CD4-positive, alpha-beta T cell treated with Interleukin-4 for 1 hour (primary cell): ENCODE measurements at places on chromosomes 7 and 10.

DNA sequence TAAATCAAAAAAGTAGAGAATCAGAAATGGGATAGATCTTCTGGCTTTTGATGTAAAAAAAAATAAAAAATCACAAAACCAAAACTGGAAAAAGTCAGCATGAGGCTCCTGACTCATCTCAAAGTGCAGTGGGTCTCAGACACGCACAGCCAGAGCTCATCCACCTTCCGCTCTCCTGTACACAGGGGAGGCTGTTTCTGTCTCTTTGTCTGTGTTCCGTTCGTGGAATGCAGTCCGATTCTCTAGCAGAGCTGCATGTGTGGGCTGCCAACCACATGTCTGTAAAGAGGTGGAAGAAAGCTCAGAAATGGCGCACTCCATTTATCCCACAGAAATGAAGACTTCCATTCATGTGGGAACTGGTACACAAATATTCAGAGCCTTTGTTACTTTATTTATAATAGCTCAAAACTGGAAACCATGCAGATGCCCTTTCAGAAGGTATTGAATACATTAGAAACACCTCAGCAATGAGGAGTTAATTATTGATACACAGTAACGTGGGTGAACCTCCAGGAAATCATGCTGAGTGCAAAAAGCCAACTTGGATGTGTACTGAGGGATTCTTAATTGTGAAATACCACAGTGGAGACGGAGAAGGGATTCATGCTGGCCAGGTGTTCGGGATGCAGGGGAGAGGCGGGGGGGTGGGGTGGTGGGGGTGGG is 123.3 kb downstream of the TRRAP start:
- no peak for DNase-seq

DNA sequence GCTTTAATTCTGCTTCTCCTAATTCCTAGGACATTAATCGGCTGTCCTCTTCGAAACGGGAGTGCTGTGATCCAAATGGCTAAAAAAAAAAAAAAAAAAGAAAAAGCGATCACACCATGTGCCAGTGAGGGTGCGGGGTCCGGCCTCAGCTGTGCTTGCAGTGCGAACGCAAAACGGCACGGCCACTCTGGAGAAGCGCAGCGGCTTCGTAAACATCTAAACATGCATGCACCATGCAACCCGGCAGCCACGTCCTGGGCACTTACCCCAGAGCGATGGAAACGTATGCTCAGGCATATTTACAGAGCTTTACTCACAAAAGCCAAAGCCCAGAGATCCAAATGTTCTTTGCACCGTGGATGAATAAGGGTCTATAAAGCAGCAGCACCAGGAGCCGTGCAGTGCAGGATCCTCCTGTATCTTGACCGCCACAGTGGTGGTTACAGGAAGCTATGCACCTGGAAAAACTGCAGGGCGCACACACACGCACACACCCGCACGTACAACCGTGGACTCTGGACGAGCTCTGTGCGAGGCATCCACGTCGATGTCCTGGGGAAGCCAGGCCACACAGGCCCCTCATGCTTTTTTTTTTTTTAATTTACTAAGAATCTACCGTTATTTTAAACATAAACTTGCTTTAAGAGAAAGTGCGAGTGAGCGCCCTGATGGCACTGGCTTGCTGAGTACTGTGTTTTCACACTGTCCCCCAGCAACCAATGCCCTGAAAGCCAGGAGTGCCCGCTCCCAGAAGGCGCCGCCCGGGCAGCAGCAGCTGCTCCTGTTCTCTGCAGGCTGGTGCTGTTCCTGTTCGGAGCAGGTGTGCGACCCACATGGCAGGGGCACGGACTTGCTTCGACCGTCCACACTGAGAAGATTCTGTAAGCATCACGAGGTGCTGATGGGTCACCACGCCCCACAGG is 25.0 kb downstream of the GPER1 start:
- DNase-seq: no peak

- DNase-seq: no peak
Measured at GRCh38 chr7:112630565-112630964, 149.8 kb downstream of the LSMEM1 start.

GRCh38 chr10:99630433-99630832 is 10.2 kb upstream of the SLC25A28 start:
- DNase-seq: peak; percentile 17

- DNase-seq: no peak
Measured at GRCh38 chr7:86668315-86668714, 24.6 kb downstream of the GRM3 start.

DNA sequence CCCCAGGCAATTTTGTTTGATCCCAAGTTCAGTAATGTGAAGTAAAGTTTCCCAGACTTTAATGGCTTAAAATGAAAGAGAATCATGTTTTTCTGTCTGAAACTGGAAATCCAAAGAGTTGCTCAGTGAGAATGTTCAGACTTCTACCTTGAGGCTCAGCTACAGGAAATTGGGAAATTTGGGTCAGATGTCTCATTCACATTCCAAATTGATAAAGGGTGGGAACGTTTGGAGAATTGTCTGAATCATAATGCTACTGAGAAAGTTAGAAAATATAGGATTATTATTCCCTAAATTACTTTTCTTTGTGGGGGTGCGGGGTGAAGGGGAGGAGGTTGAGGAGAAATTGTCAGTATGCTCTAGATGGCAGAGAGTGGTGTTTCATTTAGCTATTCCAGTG is 773.9 kb downstream of the LRMDA start:
- DNase-seq: no peak

- no peak for DNase-seq
Measured at GRCh38 chr10:103558911-103559310, 65.4 kb downstream of the NEURL1 start.

DNA sequence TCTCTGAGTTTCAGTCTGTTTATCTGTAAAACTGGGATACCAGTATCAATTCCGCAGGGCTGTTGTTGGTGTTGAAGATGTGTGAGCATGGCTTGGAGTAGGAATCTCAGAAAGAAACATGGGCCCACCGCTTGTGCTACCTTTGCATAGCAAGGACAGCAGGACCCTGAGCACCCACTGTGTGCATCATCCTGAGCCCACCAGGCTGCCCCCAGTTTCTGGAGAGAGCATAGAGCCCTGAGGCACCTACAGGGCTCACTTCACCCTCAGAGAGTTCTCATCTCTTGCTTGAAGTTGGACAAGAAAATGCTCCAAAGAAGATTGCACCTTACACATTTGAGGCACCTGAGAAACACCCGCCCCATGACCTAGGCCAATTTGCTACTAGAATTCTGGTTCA is 12.9 kb downstream of the PRLHR start:
- DNase-seq: no peak

DNA sequence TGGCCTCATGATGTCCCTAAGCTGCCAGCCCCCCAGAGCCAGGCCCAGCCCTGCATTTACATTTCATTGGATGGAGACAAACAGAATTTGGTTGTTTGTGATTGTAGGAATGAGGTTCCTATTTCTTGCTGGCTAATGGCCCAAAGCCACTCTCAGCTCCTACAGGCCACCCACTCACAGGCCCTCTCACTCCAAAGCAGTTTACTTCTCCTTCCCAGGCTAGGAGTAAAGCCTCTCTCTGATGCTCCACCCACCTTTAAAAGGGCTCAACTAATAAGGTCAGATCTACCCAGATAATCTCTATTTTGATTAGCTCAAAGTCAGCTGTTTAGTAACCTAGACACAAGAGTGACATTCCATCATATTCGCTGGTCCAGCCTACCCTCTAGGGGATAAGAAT is 11.2 kb upstream of the CUZD1 start:
- DNase-seq: no peak

GRCh38 chr7:111911166-111911961 is 294.8 kb downstream of the DOCK4 start:
- DNase-seq: no peak

DNA sequence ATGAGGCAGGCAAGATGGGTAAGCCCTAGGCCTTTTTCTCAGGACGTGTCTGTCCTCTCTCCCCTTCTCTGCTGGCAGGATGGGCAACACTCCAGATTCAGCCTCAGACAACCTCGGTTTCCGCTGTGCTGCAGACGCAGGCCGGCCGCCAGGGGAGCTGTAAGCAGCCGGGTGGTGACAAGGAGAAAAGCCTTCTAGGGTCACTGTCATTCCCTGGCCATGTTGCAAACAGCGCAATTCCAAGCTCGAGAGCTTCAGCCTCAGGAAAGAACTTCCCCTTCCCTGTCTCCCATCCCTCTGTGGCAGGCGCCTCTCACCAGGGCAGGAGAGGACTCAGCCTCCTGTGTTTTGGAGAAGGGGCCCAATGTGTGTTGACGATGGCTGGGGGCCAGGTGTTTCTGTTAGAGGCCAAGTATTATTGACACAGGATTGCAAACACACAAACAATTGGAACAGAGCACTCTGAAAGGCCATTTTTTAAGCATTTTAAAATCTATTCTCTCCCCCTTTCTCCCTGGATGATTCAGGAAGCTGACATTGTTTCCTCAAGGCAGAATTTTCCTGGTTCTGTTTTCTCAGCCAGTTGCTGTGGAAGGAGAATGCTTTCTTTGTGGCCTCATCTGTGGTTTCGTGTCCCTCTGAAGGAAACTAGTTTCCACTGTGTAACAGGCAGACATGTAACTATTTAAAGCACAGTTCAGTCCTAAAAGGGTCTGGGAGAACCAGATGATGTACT is 13.1 kb downstream of the PHKG1 start:
- no peak for DNase-seq

GRCh38 chr7:81297317-81297716 is 378.5 kb upstream of the SEMA3C start:
- no peak for DNase-seq

DNA sequence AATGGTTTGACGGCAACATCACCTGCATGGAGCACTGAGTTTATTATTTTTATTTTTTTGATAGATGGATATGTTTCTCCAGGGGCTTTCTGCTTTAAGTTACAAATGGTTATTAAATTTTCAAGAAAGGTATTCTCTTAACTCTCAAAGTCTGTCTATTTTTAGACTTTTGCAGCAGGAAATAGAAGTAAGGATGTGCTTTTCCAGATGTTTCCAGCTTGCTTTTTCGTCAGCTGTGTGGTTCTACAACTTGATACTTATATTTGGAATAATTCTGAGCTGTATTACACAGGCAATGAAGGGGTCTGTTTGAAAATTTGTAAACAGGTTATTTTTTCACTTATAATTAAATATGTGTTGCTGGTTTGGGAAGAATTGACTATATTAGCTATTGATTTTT is 69.0 kb downstream of the CACNB2 start:
- no peak for DNase-seq

GRCh38 chr7:107501593-107501992 is 31.7 kb downstream of the GPR22 start:
- no peak for DNase-seq

- no peak for DNase-seq
Measured at GRCh38 chr7:25398418-25398817, 170.1 kb upstream of the NPVF start.

GRCh38 chr7:37282093-37282444 is 166.6 kb downstream of the ELMO1 start:
- no peak for DNase-seq

DNA sequence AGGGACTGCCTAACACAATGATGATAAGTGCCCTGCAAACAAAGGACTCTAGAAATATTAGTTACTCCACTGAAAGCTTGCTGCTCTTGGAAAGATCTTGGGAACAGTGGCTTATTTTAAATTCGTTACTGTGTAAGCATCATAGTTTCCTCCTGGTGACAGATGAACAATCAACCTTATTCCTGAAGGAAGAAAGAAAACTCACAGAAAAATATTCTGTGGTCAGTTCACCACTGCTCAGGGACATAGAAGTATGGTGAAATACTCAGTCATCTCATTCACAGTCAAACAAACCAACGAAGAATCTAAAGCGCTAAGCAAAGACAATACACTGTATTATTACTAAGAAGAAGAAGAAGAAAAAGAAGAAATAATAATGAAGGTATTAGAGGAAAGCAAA is 27.8 kb downstream of the MKX start:
- no peak for DNase-seq

- DNase-seq: no peak
Measured at GRCh38 chr7:83517035-83517700, 131.8 kb downstream of the SEMA3E start.

DNA sequence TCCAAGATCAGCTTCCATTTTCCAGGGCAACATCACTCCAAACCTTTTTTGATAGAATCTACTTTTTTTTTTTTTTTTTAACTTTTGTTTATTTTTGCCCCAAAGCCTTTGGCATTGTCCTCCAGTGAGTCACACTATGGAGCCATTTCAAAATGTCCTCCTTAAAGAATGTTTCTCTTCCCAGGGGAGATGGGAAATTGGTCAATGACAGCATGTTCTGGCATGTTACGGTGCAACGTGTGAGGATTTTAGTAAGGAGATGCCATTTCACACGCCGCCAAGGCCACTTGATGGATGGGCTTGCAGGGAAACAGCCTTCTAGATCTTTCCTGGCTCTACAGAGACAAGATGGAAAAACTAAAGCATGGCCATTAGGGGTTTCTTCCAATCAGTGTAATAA is 30.7 kb upstream of the TRIL start:
- DNase-seq: no peak

GRCh38 chr7:1812509-1813393 is 142.7 kb downstream of the ELFN1 start:
- no peak for DNase-seq

DNA sequence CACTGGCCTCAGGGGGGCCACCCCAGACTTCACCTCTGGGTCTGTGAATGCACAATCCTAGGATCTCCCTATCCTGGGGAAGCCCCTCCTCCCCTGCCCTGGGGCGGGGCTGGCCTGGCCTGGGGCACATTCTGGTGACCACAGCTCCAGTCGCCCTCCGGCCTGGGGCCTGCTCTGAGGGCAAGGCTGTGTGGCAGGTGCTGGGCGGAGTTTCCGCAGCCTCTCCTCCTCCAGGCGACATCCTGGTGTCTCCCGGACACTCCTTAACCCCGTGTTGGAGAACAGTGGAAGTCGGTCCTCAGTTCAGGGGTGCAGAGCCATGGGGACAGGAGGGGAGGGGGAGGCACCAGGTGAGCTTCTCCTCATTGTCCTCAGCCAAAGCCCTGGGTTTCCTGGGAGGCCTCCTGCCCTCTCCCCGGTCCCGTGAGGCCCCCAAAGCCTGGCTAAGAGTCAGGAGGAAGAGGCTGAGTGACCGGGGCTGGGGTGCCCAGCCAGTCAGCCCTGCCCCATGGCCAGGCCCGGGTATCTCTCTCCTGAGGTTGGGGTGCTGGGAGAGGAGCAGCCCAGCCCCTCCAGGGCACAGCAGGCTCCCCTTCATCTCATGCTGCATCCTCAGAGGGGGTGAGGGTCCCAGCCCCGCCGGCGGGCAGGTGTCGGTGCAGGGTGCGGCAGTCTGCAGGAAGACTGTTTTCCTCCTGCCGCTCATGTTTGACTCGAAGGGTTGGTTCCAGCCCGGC is 22.6 kb downstream of the UNCX start:
- DNase-seq: no peak
